NCI-H2029 (cell line): ENCODE measurements at places on chromosomes 11 and 22.

DNA sequence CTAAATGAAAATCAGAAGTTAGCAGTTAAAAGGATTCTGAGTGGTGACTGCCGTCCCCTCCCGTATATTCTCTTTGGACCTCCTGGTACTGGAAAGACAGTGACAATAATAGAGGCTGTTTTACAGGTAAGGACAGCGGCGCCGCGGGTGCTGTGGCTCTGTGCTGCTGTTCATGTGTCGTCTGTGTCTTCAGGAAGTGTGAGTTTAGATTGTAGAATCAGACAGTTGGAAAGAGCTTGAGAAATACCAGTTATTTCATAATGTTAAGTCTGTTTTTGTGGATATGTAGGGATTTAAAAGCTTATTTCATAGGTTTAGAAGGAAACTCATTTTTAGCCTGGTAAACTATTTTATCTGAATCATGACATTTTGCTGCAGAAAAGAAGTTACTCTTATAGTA, 27.4 kb upstream of the PANX2 start:
- DNase-seq: no peak

DNA sequence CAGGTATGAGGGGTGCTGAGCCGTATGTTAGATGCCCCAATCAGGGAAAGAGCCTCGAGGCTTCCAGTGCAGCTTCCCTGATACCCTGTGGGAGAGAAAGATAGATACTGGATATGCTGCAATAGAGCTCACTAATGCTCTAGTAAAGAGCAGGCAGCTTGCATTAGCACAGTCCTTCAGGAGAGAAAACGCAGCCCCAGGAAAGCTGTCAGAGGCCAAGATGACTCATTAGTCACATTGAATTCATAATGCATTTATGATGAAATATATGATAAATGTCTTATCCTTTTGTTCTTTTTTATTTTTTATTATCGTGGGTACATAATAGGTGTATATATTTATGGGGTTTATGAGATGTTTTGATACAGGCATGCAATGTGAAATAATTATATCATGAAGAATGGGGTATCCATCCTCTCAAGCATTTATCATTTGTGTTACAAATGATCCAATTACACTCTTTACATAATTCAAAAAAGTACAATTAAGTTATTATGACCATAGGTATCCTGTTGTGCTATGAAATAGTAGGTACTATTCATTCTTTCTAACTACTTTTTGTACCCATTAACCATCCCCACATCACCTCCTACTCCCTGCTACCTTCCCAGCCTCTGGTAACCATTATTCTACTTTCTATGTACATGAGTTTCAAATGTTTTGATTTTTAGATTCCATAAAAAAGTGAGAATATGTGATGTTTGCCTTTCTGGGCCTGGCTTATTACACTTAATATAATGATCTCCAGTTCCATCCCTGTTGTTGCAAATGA, 94.5 kb upstream of the TOP3B start:
- no peak for DNase-seq

- no peak for DNase-seq
These were observed 1.1 kb downstream of the SEPTIN5 start for GRCh38 chr22:19715188-19715930.

GRCh38 chr22:31911565-31912406, 32.5 kb upstream of the YWHAH start:
- DNase-seq: no peak

DNA sequence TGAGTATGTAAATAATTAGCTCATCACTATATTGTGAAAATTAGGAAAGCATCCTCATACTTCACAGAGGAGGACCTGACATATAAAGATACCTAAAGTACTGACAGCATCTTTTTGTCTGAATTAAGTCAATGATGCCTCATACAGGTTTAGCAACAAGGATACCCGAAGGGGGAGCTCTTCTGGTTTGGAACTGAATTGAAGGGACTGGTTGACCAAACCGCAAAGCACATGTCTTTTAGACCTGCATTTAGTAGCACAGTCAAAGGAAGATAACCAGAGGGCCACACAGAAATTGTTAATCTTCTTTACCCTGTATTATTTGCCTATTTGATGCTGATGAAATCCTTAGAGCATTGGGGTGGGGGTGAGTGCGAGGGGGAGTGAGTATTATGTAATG, 12.9 kb upstream of the WT1 start:
- DNase-seq: no peak

DNA sequence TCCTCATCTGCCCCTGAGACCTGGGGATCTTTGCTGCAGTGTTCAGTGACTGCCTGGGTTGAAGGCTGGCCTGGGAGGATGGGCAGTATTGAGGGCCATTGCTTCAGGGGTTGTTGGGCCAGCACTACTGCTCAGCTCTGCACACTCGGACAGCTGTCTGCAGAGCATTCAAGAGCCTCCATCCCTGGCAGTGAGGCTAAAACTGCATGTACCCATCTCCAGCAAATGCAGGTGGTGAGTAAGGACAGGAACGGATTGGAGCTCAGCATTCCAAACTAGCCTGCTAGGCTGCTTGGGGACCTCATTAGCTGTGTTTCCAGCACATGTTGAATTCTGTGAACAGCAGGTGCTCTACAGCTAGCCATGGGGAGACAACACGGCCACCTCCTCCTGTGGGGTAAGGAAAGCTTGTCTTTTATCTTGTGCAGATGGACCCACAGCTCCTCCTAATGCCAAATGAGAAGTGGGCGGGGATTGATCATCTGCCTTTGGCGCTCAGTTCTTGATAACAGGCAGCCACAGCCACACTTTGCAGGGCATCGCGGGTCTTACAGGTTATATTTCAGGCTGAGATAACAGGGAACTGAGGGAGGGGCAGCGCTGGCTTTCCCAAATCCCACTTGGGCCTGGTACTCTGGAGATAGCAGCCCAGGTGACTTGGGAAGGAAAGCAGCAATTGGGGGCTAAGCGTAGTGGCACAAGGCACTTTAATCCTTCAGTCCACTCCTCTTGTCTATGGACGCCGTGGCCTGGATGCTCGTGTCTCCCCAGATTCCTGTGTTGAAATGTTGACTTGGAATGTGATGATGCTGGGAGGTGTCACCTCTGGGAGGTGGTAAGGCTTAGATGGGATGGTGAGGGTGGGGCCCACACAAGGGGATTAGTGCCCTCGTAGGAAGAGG, 254.5 kb upstream of the B3GAT1 start:
- DNase-seq: no peak

DNA sequence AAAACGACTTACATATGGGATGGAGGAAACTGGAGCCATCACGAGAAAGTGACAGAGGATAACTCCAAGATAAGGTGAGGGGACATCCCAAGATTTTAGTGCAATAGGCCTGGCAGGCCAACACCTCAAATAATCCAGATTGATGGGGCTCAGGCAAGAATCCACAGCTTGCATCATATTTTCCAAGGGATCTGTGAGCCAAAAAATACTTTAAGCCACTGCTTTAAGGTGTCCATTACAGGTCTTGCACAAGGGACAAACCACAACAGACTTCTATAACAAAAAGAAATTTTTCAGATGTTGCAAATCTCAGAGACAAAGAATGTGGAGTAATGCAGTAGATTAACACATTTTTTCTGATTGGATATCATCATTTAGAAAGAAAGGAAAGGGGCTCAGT, 45.6 kb downstream of the DENND5A start:
- DNase-seq: no peak
